Astrocyte of the spinal cord (primary cell): ENCODE measurements at places on chromosomes 1 and 21.
A peak's percentile ranks its signal among the peaks of the same experiment; 100 is the strongest.

DNA sequence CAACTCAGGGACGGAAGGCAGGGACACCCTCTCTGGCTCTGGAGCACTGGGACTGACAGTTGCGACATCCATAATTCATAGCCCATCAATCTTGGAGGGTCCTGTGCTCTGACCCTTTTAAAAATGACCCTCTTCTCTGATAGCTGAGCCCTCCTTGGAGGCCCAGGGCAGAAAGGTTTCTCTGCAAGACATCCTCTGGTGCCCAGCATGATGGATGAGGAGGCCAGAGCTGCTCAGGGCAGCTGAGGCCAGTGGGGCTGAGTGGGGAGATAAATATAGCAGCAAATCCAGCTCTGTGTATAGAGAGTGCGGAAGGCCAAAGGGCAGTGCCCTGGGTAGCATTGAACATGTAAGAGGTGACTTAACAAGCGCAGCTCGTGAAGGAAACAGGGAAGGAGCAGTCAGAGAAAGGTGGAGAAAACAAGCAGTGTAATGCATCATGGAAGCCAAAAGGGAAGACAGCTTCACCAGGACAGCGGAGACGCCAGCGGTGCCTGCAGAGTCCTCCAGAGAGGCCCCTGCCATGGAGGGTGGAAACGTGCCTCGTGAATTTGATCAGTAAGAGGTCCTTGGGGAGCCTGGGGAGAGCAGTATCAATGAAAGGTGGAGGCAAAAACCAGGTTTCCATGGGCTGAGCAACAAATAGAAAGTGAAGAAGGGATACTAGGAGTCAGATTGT lies 50.4 kb upstream of the FMOD start:
- no peak for DNase-seq

DNA sequence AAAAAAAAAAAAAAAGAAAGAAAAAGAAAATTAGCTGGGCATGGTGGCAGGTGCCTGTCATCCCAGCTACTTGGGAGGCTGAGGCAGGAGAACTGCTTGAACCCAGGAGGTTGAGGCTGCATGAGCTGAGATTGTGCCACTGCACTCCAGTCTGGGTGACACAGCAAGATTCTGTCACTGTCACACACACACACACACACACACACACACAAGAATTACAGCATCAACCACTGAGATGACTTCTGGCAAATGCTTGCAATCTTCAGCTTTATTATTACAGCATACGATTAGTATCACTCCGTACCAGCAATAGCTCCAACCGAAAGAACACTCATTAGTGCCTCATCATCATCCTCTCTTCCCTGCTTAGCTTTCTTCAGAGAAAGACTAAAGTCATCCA lies 4.6 kb downstream of the ORC1 start:
- no peak for DNase-seq

- DNase-seq, result peak; percentile 67
Observed at GRCh38 chr1:44926311-44926781, 60.0 kb downstream of the EIF2B3 start.

GRCh38 chr21:43944757-43945156 lies 67.4 kb upstream of the TRAPPC10 start:
- DNase-seq, result no peak

- DNase-seq, result no peak
Observed at GRCh38 chr21:39855595-39855994, 11.6 kb upstream of the PCP4 start.

GRCh38 chr1:209896346-209896745 lies 41.7 kb upstream of the SYT14 start:
- peak; percentile 19 for DNase-seq

- DNase-seq, result no peak
Observed at GRCh38 chr1:115071012-115071664, 18.2 kb downstream of the TSPAN2 start.

DNA sequence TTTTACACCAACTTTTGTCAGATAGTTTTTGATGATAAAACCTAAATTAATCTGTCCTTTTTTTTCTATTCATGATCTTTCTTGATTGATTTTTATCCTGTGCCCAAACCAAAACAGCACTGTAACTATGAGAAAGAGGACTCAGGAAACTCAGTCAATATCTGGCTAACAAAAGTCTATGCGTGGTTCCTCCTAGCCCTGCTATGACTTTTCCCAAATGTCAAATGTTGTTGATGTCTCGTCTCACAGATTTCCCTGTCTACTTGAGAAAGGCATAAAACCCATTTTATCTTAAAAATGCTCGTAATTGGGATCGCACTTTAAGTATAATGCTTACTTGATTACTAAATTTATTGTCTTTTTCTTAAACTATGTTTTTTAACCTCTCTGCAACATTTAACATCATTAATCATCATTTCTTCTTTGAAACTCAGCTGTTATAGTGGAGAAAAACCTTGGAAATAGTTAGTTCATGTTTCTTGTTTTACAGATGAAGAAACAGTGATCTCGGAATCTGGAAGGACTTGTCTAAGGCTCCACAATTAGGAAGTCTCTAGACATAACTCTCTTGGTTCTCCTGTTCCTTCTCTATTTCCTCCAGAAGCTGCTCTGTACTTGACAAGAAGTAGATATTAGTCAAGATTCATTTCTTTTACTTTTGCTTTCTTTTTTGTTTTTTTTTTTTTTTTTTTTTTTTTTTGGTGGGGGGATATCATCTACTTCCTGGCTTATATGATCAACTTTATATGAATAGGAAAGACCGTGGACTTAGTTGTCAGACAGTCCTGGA lies 26.2 kb upstream of the PTPRC start:
- no peak for DNase-seq

GRCh38 chr1:195097316-195097715 lies 1510.9 kb downstream of the KCNT2 start:
- peak; percentile 12 for DNase-seq

DNA sequence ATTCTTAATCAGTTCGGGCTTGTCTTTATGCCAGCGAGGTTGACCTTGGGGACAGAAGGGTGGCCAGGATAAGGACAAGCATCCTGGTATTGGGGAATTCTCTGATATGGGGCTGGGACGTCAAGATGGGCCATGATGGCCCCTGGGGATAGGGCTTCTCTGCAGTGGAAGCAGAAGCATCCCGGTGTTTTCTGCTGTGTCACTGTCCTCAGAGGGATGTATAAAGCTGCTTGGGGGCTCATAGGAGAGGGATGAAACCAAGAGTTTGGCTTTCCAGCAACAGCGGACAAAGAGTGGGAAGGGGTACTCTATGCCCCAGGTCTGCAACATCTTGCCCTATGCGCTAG lies 1.4 kb upstream of the ATP1B1 start:
- no peak for DNase-seq

DNA sequence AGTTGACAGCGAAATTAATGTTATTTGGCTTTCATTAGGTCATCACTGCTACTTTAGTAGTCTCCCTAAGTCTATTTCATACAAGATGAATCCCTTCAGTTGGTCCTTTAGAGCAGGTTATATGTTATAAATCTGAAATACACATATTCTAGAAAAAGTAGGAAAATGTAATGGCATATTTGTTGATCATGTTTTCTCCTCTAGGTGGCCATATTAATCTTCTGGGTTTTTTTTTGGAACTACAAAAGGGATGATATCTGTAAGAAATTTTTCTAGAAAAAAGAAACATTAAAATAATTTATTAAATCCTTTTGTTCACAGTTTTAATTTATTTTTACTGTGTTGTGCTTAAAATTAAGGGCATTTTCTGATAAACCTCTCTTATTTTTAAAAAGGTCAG lies 87.9 kb downstream of the SYT14 start:
- DNase-seq, result no peak

GRCh38 chr1:225700164-225700821 lies 47.4 kb upstream of the ENAH start:
- peak; percentile 99 for DNase-seq

GRCh38 chr1:97649591-97649990 lies 271.2 kb downstream of the DPYD start:
- DNase-seq, result no peak

DNA sequence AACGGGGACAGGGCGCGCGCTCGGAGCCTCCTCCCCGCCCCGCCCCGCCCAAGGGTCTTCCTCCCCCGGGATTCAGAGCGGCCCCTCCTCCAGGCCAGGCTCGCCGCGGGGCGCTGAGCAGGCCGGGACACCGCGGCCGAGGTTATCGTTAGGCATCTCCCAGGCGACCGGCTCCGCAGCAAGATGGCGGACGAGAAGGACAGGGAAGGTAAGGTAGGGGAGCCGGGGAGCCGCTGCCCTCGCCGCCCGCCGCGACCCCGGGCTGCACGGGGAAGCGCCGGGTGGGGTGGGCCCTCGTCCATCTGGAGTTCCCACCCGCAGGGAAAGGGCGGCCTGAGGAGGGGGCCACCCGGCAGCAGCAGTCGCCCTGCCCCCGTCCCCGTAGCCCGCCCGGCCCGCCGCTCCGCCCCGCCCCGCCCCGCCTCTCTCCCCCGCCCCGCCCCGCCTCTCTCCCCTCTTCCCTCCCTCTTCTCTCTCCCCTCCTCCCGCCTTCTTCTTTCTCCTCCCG lies 105.9 kb upstream of the HNRNPU start:
- peak; percentile 85 for DNase-seq
